ENCODE measurements at places on chromosomes 6 and 20.
A peak's percentile ranks its signal among the peaks of the same experiment; 100 is the strongest.

GRCh38 chr6:13156381-13156780 is 172.0 kb downstream of the TBC1D7 start:
- DNase-seq: no peak

- DNase-seq: no peak
These were observed 61.3 kb upstream of the PMEPA1 start for GRCh38 chr20:57770852-57771720.

- DNase-seq: no peak
These were observed 21.3 kb downstream of the STK35 start for GRCh38 chr20:2122936-2123335.

DNA sequence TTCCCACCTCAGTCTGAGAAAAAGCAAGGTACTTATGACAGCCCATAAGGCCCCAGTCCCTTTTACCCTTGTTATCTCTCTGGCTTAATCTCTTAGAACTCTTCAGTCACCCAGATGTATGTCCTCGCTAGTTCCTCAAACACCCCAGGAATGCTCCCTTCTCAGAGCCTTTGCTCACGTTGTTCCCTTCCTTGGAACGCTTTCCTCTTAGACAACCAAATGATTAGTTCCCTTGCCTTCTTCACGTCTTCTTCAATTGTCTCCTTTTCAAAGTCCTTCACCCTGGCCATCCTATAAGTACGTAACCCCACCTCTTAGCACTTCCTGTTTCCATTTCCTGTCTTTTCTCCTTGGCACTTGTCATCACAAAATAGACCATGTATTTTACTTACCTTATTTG is 1.1 kb upstream of the APOBEC2 start:
- peak; percentile 14 for DNase-seq

DNA sequence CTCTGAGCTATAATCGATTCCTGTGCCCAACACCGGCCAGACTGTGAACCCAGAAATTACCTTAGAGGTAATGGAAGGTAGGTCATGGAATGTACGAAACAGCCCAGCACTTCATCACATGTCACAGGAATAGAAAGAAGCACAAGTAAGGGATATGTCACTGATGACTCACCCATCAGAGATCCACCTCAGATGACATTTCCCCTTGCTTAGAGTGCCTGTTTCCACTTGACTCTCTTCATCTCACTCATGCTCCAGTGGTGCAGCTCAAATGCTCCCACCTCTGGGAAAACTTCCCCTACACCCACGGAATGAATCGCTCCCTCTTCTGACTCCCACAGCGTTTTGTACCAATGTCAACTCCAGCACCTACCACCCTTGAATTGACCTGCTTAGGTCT is 381.6 kb upstream of the CNR1 start:
- no peak for DNase-seq

DNA sequence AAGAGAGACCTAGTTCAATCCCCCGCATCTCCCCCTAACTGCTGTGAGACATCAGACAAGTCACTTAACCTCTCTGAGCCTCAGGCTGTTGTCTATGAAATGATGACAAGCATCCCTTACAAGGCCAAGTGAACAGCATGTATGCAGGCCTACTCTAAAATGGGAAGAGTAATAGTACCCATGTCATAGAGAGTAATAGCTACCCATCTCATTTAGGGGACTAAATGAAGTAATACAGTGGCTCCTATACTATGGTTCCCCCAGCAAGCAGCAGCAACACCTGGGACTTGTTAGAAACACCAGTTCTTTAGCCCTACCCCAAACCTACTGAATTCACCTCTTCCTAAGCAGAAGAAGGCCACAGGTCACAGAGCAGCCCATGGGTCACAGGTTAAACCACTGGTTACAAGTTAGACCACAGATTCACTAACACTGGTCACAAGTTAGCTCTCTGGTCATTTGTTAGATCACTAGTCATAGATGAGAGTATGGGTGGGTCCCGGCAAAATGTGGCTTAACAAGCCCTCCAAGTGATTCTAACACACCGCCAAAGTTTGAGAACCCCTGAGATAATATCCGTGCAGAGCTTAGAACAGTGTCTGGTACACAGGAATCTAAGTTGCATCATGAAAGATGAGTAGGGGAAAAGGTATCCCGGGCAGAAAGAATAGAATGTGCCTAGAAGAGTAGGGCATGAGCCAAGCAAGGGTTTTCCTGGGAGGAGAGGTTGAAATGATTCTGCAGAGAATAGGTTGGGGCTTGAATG is 1.4 kb downstream of the DEFB124 start:
- DNase-seq: no peak

- DNase-seq: no peak
These were observed 56.9 kb upstream of the ENPP4 start for GRCh38 chr6:46072866-46073265.

- no peak for DNase-seq
These were observed 278.2 kb upstream of the PREP start for GRCh38 chr6:105681061-105681460.

- DNase-seq: peak; percentile 16
These were observed 740 bp downstream of the NELFCD start for GRCh38 chr20:58981628-58982364.

DNA sequence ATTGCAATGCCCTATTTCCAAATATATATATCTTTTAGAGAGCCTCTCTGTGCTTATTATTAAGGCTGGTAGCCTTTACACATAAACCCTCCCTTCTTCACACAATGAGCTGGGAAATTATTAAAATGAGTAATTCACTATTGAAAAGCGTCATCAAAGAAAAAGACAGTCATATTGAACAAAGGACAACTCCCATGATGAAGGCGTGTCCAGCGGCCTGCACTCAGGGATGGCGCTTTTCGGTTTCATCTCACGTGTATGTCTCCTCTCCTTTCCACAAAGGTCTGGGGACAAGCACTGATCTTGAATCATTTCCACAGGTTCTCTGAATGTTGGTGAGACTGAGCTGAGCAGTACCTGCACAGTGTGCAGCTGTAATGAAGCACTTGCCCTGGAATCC is 3.5 kb downstream of the SERPINB9 start:
- no peak for DNase-seq

DNA sequence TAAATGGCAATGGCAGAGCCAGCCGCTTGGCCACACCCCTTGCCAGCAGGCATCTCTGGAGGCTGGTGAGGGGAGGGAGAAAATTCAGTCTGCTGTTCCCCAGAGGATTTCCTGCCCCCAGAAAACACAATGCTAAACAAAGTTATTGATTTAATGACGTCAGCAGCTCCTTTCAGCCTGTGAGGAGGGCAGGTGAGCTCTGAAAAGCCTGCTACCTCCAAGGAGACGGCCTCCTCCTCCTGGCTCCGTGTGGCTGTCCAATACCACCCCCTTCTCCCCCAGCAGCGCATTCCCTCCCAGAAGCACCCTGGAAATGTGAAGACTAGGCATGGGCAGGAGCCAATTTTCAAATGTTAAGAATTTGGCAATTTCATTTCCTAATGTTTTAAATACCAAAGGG is 393.1 kb downstream of the ZFAND3 start:
- DNase-seq: no peak

DNA sequence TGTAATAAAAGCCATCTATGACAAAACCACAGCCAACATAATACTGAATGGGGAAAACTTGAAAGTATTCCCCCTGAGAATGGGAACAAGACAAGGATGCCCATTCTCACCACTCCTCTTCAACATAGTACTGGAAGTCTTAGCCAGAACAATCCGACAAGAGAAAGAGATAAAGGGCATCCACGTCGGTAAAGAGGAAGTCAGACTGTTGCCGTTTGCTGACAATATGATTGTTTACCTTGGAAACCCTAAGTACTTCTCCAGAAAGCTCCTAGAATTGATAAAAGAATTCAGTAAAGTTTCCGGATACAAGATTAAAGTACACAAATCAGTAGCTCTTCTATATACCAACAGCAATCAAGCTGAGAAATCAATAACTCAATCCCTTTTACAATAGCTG is 14.0 kb upstream of the RUNX2 start:
- no peak for DNase-seq

DNA sequence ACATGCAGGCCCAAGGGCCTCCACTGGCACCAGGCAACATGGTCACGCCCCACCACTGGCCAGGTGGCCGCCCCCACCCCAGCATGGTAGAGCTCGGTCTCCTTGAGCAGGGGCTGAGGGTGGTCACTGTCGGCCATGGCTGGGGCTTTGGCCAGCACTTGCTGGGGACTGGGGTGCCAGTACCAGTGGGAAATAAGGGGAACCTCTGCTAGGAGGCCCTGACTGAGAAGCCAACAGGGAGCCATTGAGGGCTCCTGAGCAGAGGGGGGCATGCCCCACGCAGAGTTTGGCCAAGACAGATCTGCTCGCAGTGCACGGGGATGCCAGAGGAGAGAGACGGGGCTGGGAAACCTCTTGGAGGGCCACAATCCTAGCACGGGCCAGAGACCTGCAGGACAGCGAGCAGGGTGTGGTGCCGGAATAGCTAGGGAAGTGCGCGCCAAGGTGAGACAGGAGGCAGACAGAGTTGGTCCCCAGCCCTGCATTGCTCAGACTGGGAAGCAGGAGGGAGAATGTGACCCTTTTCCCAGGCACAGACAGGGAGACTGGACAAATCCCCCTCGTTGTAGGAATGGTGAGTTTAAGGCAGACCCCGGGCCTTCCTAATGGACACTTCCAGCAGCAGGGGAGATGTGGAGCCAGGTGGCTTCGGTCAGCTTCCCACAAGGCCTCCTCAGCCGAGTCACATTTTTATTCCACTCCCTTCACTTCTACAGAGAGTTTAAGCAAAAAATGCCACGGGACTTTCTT is 179.0 kb upstream of the CST7 start:
- DNase-seq: no peak

DNA sequence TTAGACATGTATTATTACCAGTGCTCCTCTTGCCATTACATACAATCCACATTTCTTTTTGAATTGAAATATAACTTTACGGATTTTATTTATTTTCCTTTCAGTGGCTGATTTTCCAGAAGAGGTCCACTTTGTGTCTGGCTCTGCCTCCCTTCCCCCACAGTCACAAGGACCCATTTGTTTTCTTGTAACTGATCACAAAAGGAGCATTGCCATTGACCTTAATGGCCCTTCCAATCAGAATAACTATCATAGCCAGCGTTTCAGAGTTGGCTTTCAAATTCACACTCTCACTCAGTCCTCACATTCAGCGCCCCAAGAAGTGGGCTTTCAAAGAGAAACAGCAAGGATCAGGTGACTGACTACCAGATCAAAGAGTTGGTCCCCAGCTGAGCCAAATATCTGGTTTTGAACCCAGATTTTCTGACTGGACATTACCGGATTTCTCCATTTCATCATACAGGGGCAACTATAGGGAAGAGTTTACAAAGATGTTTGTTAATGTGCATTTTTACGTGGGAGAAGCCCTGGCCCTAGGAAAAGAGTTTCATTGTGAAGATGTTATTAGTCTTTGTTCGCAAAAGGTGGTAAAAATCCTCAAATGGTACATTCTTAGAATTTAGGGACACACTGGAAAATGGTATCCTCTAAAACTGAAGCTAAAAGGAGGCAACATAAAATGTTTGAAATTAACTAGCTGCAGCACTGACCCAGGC is 2.0 kb upstream of the SLC22A23 start:
- DNase-seq: no peak

DNA sequence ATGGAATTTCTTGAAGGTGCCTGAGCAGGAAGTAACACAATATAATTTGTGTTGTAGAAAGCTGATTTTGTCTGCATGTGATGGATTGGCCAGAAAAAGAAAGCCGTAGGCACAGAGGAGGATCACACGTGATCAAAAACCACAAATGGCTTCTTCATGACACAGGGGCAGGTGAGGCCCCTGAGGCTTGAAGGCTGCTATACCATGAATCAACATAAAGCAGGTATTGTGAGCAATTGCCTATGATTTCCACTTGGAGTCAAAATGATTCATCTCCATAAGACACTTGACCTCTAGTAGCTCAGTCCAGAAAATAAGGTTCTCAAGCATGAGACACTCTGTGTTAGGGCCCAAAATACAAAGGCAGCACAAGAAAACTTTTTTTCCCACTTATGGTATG is 42.4 kb upstream of the EYA4 start:
- no peak for DNase-seq

- no peak for DNase-seq
These were observed 6.7 kb downstream of the SNAI1 start for GRCh38 chr20:49989234-49990065.

GRCh38 chr6:158211273-158212055 is 43.3 kb downstream of the GTF2H5 start:
- DNase-seq: no peak

- DNase-seq: no peak
These were observed 242.7 kb downstream of the SOX4 start for GRCh38 chr6:21836277-21836676.

GRCh38 chr20:37945091-37945547 is 42.2 kb downstream of the VSTM2L start:
- DNase-seq: no peak

GRCh38 chr6:112342511-112342910 is 4.6 kb upstream of the RFPL4B start:
- no peak for DNase-seq

DNA sequence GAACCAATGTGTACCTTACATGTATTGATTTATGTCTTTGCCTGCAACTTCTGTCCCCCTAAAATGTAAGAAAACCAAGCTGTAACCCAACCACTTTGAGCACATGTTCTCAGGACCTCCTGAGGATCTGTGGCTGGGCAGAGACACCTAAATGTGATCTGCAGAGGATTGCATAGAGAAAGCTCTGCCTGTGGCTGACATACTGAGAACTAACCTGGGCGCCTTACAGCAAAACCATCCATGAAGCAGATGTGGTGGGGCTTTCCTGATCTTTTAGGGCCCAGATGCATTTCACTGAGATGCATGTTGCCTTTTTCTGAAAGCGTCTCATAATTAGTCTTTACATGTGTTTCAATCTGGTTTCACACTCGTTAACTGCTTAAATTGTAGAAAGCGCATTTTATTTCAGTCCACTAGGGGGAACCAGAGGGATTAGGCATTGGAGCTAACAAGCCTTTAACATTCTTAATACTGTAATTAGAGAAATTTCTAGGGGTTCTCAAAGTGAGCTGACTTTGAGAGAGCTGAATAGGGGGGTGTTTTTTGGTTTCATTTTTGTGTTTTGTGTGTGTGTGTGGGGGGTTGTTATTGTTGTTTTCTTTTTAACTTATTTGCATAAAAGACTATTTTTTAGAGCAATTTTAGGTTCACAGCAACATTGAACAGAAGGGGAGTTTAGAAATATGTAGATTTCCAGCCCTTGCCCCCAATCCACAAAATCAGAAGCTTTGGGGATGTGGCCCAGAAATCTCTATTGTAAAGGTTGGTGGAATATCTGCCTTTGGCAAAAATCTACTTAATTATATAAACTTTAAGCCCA is 50.9 kb upstream of the FAM184A start:
- peak; percentile 76 for DNase-seq

- no peak for DNase-seq
These were observed 78.8 kb downstream of the RPS12 start for GRCh38 chr6:132892929-132893771.

GRCh38 chr6:160883999-160884398 is 107.6 kb upstream of the MAP3K4 start:
- DNase-seq: no peak

Data from CD4-positive, alpha-beta T cell treated with Interleukin-17A for 1 hour (primary cell).